ENCODE measurements at places on chromosomes 3 and 15.

GRCh38 chr15:39504808-39505207, 76.1 kb upstream of the THBS1 start:
- no peak for DNase-seq

GRCh38 chr3:7536510-7536909, 675.6 kb downstream of the GRM7 start:
- DNase-seq, result no peak

DNA sequence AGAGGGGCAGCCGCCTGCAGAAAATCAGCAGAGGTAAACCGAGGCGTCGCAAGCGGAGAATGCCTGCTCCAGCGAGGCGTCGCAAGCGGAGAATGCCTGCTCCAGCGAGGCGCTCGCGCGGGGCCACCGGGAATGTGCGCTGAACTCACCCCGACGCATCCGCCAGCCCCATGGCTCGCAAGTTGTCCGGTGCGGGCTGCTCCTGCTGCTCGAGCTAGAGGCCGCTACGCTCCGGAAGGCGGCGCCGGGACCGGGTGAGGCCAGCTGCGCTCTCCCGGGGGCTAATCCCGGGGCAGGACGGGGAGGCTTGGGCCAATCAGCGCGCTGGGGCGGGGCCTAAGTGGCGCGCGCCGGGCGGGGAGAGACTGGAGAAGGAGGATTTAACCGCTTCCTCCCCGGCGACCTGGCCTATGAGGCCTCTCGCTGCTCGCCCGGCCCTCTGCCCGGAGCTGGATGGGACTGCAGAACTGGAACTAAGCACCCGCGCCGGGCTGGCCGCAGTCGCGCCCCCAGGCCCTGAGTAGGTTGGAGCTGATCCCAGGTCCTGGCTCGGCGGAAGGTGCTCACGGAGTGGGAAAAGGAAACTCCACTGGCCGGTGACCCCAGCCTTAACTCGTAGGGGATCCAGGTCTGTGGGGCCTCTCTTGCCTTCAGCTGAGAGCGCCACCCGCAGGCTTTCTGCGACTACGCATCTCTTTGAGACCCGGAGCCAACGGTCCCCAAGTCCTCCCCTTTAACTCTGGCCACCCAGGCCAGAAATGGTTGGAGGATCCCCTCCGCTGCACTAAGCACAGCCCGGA, at the start of gene SLC26A6:
SLC26A6 (minus strand) TSS at position 240 of the 800 bp plus-strand sequence; CDS start at position 172, 68 bp downstream.
- DNase-seq, result peak; percentile 99

DNA sequence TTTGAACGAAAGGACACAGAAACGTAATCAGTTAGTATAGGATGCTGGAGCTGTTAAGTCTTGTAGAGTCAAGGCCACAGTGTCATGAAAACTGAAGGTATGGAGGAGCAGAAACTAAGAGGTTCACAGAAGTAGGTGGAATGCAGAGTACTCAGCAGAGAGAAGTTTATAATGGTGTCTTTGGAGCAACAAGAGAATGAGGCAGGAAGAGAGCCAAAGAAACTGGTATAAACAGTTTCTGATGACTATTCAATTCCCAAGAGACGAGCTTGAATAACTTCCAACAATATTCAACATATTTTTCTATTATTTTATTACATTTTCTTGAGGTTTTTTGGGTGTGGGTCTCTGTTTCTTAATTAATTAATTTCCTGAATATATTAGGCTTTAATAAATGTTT, 29.6 kb downstream of the GALK2 start:
- no peak for DNase-seq

GRCh38 chr3:28268989-28269388, 27.6 kb downstream of the CMC1 start:
- DNase-seq, result no peak

GRCh38 chr3:39196671-39197356, 4.4 kb upstream of the XIRP1 start:
- peak; percentile 59 for DNase-seq

- DNase-seq, result no peak
These were observed 105.8 kb upstream of the ETV5 start for GRCh38 chr3:186214670-186215069.

DNA sequence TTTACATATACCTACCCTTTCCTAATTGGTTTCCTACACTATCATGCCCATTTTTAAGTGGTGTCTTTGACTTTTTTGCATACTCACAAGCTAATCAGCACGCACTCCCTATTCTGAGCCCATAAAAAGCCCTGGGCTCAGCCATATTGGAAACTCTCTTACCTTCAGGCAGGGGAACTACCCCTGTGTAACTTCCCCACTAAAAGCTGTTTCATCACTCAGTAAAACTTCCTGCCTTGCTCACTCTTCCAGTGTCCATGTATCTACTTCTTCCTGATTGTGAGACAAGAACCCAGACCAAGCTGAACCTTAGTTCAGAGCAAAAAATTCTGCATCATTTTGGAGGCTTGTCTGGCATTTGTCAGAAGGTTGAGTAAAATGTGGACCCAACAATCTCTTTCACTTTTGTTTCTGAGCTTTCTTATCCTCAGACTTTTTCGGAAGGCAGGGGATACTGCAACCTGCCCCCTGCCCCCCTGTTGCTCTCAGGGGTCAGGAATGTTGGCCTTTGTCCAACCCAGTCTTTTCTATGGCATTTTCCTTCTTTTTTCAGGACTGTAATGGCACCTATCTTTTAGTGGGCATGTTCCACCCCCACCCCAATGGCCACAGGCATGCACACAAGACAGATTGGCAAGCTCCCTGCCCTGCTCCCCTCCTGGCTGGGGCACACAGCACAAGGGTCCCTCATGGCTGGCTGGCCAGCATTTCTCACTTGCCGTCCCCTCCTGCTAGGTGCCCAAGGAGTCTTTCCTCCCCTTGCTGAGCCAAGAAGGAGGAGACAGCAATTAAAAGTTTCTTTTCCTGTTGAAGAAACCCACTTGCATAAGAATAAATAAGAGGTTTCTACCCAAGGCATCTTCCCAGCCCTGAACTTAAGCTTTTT, 26.3 kb upstream of the TMEM45A start:
- DNase-seq, result no peak

GRCh38 chr15:63977119-63977518, 69.2 kb downstream of the DAPK2 start:
- DNase-seq, result no peak

GRCh38 chr15:93282808-93283207, 193.8 kb upstream of the RGMA start:
- no peak for DNase-seq

- DNase-seq, result peak; percentile 71
These were observed 16.9 kb upstream of the SEMA4B start for GRCh38 chr15:90184119-90184785.

DNA sequence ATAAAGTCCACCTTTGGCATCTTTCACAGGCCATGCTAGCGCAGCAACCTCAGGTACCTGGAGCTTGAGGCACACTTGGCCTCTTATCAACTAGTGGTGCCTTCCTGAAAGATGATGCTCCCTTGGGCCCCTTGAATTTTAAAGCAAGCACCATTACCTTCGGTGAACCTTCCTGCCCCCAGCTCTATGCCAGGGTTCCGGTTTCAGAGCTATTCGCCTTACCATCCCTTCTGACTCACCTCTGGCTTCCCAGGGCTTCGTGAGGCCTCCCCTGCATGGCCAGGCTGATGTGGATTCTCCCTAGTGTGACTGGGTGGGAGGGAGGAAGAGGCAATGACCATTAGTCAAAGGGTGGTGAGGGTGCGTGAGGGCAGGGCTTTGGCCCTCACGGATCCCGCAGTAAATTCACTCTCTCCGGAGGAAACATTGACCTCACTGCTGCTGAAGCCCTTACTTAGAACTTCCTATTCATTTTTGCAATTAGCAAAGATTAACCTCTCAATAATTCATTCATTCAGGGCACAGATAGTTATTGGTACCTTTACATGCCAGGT, 16.3 kb downstream of the BHLHE40 start:
- peak; percentile 83 for DNase-seq

DNA sequence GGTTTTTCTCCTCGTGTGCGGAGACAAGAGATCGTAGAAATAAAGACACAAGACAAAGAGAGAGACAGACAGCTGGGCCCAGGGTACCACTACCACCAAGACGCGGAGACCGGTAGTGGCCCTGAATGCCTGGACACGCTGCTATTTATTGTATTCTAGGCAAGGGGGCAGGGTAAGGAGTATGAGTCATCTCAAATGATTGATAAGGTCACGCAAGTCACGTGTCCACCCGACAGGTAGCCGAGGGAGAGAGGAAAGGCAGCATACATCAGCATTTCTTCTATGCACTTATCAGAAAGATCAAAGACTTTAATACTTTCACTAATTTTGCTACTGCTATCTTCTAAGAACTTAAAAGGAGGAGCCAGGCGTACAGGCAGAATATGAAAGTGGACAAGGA, 28.2 kb downstream of the MYL3 start:
- no peak for DNase-seq

GRCh38 chr15:74168711-74169126, 4.8 kb upstream of the ISLR start:
- no peak for DNase-seq

GRCh38 chr3:139838269-139838957, 96.6 kb upstream of the CLSTN2 start:
- no peak for DNase-seq

GRCh38 chr3:38988955-38989354, 62.8 kb downstream of the SCN11A start:
- DNase-seq, result no peak

DNA sequence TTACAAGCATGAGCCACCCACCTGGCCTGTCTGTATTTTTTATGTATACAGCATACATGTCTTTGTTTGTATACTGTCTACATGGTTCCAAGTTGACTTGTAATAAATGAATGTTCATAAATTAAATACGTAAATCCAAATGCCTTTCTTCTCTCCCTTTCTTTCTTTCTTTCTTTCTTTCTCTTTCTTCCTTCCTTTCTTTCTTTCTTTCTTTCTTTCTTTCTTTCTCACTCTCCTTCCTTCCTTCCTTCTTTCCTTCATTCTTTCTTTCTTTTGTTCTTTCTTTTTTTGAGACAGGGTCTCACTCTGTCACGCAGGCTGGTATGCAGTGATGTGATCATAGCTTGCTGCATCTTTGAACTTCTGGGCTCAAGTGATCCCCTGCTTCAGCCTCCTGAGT, 17.1 kb upstream of the ZNF710 start:
- no peak for DNase-seq

- no peak for DNase-seq
These were observed 37.1 kb upstream of the IL12A start for GRCh38 chr3:159951540-159951939.

- DNase-seq, result no peak
These were observed 144.2 kb downstream of the ANO10 start for GRCh38 chr3:43477600-43477999.

DNA sequence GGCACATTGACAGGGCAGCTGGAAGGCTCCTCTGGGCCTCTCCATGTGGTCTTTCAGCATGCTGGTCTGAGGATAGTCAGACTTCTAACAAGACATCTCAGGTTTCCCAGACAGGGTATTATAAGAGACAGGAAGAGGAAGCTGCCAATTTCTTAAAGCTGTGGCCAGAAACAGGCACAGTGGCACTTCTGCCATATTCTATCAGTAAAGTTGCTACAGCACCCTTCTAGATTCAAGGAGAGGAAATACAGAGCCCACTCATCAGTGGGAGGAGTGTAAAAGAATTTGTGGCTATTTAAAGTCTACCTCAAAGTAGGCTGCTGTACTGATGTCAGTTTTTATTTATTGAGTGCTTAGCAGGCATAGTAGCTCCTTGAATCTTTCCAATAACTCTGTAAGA, 55.5 kb downstream of the BTD start:
- no peak for DNase-seq

GRCh38 chr3:51646091-51646490, 25.0 kb upstream of the TEX264 start:
- no peak for DNase-seq

DNA sequence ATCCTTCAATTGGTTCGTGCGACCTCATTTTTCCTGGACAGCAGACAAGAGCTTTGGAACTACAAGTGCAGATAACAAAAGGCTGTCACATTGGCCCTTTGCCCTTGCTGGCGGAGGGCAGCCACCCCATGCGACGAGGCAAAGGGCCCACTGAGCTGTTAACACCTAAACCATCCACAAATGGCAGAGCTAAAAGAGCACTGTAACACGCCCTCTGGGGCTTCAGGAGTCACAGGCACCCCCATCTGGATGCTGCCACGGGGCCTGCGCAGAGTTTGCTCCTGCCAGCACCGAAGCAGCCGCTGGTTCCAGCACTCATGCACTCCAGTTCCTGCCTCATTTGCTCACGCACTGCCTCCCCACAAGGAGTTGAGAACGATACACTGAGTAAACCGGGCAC, 524.9 kb downstream of the ZNF385D start:
- no peak for DNase-seq

DNA sequence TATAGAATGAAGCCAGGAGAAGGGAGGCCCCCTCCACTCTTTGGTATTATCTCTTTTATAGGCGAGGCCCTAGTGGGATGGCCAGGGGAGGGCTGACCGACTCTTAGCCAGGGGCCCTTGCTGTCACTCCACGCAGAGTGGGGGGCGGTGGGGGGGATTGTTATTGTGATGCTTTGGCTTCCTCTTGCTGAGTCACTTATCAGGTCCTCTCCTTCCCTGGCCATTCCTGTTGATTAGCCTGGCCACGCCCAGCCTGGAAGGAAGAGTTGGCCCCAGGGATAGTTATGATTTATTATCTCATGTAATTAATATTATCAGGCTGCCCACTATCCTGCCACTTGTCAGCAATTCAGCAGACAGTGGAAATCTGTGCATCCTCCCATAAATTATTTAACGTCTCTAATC, 25.5 kb upstream of the SKOR1 start:
- peak; percentile 26 for DNase-seq
